ENCODE measurements at places on chromosomes 3 and 15.

DNA sequence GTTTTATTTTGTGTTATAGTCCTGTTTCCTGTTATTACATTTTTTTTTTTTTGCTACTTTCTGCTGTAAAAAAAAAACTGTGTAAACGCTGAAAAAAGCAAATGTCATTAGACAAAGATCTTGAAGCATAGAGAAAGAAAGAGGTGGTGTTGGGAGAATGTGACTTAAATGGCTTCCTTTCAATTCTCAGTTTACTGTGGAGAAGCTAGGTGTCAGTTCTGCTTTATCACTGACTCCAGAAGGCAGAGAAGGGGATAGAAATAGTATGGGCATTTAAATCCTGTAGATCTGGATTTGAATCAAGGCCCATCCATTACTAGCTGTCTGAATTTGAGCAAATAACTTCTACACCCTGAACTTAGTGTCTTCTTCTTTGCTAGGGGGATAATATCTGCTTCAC lies 23.0 kb downstream of the PPM1L start:
- no peak for DNase-seq

DNA sequence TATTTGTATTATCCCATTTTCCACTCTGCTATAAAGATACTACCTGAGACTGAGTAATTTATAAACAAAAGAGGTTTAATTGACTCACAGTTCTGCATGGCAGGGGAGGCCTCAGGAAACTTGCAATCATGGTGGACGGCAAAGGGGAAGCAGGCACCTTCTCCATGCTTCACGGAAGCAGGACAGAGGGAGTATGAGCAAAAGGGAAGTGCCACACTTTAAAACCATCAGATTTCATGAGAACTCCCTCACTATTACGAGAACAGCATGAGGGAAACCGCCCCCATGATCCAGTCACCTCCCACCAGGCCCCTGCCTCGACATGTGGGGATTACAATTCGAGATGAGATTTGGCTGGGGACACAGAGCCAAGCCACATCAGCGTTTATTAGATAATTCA lies 172.8 kb downstream of the NR2F2 start:
- no peak for DNase-seq

GRCh38 chr3:9955611-9956352 lies 3.6 kb upstream of the PRRT3 start:
- no peak for DNase-seq

DNA sequence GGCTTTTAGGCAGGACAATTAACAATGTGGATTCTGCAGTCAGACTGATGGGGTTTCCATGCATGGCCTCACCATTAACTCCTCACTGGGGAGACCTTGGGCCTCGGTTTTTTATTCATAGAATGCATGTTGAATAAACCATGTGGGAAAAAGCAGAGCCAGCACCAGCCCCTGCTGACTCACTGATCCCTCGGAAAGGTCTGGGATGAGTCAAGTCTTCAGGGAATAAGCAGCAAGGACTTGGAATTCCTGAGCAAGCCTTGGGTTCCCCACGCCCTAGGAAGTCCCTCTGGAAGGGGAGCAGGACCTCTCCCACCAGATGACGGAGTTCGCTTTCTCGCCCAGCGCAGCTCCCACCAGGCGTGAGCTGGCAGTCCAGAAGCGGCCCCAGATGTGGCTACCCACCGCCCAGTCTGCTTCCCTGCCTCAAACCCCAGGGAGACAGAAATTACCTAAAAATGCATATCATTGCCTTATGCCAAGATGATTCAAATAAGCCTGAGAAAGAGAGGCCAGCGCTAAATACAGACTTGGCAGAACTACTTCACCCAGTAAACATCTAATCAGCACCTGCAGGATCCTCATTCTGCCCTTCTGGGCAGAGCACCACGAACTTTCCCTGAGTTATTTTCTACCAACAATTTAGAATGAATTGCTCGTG lies 45.4 kb downstream of the BTD start:
- DNase-seq, result peak; percentile 58

DNA sequence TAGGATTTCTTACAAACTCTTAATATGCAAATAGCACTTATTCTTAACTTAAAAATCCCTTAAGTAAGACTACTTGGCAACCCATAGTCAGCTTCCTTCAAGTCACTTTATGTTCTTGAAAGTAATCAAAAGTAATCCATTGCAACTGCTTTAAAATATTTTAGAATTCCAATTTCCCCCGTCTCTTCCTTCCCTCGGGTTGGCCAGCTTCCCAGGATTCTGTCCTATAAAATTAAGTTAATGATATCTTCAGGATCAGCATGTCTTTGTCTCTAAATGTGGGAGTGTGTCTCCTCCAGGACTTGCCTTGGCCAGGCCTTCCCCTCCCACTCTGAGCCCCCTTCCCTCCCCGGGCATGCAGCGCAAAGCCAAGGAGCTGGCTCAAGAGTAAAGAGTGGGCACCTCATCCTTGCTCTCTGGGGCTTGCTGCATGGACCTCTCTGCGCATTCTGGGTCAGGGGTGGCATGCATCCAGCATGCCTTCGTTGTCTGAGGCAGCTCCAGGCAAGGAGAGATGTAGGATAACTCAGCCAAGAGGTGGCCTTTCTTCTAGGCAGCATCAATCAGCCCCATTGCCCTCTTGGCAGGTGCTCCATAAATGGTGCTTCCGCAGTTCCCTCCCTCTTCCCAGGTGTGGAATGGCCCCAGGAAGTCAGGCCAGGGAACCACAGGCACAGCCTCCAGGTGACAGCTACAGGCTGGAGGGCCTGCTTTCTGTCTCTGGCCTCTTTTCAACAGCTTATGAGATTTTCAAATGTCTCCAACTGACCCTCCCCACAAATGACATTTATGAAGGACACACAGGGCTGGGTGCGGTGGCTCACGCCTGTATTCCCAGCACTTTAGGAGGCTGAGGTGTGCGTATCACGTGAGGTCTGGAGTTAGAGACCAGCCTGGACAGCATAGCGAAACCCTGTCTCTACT lies 108.7 kb upstream of the ALDH1A3 start:
- peak; percentile 65 for DNase-seq

- no peak for DNase-seq
Measured at GRCh38 chr15:45409596-45409995, 31.3 kb upstream of the GATM start.

DNA sequence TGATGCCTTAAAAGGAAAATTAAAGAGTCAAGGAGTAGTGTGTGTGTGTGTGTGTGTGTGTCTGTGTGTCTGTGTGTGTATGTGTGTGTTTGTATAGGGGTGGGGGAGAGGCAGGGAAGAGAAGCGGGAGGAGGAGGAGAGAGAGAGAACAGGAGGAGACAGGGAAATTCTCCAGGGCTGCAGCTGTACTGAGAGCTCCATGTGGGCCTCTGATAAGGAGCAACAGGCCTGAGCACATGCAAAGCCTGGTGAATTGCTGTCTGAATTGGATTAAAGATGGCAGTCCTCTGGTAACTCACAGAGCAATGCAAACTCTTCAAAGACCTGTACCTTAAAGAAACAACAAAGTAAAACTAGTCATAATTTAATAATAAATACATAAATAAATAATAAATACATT lies 70.6 kb downstream of the SEMA6D start:
- DNase-seq, result no peak

DNA sequence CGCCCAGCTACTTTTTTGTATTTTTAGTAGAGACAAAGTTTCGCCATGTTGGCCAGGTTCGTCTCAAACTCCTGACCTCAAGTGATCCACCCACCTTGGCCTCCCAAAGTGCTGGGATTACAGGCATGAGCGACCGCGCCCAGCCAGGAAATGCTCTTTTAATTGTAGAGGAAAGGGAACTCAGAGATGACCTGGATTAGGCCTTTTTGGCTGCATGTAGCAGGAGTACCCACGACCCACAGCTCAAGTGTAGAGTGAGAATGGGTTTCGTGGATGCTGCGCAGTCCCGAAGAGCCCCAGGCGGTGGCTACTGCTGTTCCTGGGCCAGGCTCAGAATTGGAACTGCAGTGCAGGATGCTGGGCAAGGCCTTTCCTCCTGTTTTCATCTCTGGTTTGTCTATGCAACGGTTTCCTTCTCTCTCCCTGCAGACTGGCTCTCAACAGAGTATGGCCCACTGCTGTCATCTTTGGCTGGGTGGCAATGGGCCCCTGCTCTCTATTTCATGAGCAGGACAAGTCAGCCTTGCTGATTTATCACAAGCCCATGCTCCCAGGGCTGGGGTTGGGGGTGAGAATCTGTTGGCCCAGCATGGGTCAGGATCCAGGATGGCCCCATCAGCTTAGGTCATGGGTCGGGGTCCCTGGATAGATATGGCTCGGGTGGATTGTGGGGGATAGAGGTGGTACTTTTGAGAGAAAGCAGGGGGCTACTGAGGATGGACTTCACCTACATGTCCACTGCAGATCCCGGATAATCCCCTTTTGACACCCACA lies 51.2 kb downstream of the GASK1A start:
- no peak for DNase-seq

DNA sequence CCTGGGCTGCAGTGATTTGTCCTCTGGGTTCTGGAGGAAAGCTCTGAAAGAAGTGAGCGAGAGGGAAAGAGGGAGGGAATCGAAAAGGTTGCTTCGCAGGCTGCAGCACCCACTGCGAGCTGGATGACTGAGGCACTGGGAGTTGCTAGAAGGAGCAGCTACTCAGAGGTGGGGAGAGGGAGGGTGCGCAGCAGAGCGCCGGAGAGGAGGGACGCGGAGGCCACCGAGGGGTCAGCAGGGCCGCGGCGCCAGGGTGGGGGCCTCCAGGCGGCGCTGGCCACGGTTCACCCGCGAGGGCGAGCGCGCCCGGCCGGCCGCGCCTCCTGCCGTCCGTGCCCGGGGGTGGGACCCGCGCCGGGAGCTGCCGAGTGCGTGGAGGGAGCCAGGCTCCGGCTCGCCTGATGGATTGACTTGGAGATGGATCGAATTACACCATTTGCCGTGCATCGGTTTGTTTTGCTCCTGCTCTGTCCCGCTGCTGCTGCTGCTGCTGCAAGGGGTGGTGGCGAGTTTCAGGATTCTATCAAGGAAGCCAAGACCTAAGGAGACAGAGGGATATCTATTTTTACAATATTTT lies at the start of gene SEMA6D:
TSS of gene SEMA6D (plus strand) at position 470 of the 577 bp plus-strand sequence. CDS start 42,294 bp downstream, outside the sequence.
- DNase-seq, result peak; percentile 85

DNA sequence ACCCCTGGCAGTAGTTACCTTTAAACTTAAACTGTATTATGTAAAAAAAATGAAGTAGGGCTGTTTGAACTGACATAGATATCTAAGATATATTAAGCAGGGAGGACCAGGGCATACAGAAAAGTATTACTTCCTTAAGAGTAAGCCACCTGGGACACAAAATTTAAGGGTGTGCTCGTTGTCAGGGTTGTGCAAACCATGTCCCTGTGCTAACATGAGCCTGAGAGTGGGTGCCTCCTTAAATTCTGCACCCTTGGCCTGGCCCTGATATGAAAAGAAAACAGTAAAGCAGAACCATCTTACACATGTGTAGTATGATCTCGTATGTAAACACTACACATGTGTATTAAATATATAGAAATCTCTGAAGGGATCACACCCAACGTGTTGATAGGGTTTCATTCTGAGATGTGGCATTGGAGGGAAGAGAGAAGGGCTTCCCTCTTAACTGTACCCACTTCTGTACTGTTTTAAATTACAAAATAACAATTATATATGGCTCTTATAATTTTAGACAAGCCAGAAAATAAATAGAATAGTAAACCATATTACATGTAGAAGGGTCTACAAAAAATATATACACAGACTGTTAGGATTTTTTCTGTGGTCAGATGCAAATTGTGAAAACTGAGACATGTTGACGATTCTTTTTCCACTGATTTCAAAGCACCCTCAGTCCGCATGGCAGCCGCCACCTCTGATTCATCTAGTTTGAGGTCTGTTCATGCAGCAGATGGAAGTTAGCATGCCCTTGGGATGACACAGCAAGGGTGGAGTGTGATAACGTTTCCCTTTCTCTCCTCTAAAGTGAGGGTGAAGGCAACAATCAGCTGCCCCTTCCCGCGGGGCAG lies 400.8 kb upstream of the PROK2 start:
- no peak for DNase-seq

DNA sequence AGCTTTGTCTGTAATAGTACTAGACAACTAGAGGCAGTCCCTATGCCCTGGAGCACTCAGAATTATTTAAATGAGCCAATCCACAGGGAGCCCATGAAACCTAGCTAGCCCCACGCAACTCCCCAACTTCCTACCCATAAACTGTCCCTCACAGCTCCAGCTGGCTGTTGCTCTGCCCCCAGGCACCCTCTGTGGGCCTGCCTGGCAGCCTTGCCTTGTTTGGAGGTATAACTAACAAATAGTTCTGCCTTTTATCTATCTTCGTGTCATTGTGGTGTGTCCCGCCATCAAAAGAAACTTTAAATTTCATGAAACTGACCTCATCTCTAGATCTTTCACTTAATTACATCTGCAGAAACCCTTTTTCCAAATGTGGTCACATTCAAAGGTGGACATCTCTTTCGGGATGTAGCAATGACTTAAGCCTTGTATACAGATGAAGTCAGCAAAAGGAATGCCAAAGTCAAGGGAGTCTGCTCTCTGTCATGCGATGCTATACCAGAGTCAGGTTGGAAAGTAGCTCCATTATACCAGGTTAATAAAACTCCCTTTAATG lies 1.8 kb upstream of the RTP3 start:
- DNase-seq, result no peak

DNA sequence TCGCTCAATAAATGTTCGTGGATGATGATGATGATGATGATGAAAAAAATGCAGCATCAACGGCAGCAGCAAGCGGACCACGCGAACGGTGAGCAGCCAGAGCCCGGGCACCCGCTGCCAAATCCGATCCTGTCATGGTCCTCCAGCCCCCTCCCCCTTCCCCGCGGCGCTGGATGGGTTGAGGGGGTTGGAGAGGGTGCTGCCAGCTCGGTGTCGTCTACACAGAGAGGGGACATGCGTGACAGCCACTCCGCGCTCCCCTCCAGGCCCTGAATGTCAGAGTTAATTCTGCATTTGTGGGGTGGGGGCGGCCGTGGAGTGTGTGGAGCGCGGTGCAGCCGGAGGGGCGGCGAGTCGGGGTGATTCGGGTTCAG lies 722 bp downstream of the CACNA1D start:
- DNase-seq, result no peak

- no peak for DNase-seq
Measured at GRCh38 chr3:38522002-38522401, 25.9 kb downstream of the EXOG start.

DNA sequence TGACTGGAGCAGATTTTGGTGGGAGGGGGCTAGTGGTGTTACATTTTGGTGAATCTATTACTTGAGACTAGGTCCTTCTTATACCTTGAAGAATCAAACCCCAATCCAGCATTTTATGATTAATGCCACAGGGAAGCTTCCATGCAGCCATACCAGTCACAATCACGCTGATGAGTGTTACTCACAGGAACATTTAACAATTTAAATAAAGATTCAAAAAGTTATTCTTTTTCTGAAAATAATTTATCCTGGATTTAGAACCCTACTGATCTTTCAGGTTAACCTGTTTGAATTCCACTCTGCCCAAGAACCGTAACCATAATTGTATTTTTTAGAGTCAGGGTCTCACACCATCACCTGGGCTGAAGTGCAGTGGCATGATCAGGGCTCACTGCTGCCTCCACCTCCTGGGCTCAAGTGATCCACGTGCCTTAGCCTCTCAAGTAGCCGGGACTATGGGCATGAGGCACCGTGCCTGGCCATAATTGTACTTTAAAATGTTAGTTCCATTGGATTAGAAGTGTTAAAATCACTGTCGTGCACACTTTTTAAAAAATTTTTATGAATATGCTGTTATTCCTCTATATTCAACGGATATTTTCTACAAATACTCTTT lies 929 bp upstream of the MTMR10 start:
- DNase-seq, result no peak

GRCh38 chr3:149340310-149340933 lies 7.0 kb upstream of the TM4SF18 start:
- no peak for DNase-seq

Data from muscle of arm (tissue), 14 donors.